ENCODE measurements at places on chromosomes 3 and 15.

- DNase-seq: no peak
Observed at GRCh38 chr15:94052711-94053110, 178.7 kb upstream of the MCTP2 start.

DNA sequence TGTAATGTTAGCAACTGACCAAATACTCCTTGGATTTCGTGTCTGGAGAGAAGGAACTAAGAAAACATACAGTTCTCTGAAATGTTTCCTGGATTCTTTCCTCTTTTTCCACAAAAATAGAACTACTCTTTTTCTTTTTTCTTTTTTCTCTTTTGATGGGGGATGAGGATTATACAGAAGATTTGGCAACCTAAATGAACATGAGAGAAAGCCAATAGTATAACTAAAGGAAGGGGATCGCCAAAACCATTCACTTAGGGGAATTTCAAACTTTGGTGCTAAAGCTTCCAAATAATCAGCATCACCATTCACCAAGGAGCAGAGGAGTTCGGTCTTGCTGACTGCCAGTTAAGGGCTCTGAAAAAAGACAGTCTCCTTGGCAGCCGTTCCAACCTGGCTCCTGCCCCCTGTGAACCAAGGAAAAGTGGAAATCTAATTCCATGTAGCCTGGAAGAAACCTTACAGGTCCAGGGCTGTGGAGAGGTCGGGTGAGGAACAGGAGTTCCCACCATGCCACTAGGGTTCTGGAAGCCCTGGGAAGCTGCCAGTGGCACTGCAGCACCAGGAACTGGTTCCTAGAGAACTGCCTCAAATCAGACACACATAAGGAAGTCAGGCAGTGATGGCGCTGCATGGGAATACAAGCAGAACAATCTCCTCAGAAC is 176.9 kb downstream of the TNIK start:
- DNase-seq: no peak

- no peak for DNase-seq
Observed at GRCh38 chr3:171028779-171029232, 2.3 kb upstream of the SLC2A2 start.

DNA sequence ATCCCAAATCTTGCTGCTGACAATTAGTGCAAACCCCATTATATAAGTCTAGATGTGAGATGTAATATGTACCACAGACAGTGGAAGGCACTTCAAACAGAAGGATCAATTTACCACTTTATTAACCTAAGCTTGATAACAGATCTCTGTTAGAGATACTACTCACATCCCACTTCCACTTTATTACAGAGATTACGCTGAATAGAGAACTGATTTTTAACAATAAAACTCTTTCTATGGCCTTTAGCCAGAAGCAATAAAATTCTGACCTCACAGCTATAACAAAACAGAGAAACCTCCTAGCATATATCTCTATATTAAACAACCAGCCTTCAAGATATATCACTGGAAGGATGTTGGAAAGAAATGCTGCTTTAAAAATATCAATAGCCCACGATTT is 517.7 kb downstream of the MAGI1 start:
- DNase-seq: no peak

DNA sequence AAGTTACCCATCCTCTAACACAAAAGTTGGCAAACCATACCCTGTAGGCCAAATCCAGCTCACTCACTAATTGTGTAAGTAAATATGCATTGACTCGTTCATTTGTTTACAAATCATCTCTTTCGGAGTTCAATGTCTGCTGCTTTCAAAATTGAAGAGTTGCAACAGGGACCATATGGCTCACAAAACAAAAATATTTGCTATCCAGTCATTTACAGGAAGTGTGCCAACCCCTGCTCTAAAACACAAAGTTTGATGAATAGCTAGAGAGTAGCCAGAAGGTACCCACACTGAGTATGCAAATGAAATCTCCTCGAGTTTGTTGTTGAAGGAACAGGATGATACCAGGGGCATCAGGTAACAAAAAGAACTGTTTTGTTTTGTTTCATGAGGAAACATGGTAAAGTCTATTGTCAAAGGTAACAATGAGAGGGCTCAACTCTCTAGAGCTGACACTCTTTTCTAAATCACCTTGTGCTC is 236.2 kb upstream of the THBS1 start:
- DNase-seq: no peak

DNA sequence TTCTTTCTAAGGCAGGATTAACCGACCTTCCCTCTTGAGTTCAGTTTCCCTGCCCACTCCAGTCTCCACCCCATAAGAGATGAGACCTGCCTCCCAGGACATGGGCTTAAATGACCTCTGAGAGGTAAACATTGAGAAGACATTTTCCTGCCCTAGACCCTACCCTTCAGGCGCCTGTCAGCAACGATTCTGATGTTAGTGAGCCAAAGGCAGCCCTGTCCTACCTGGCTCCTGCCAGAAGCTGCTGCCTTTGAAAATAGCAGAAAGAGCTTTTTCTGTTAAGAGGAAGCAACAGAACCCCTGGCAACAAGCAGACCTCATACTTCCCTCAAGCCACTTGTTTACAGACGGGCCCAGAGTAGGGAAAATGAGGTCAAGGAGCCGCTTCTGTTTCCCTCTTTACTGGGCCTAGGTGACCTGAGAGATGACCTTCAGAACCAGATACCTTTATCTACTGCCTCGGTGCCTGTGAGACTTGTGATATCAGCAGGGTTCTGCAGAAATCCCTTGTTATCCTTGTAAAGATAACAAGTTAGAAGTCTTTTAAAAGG is 52.0 kb downstream of the CD200R1L start:
- no peak for DNase-seq

- no peak for DNase-seq
Observed at GRCh38 chr3:9617056-9617455, 32.2 kb upstream of the MTMR14 start.

All from activated T-helper 1 cell treated with anti-CD3 and anti-CD28 coated beads, Interleukin-2, amount 50 U/mL, for 16 hours (primary cell).